ENCODE measurements at places on chromosomes 7 and 10.

DNA sequence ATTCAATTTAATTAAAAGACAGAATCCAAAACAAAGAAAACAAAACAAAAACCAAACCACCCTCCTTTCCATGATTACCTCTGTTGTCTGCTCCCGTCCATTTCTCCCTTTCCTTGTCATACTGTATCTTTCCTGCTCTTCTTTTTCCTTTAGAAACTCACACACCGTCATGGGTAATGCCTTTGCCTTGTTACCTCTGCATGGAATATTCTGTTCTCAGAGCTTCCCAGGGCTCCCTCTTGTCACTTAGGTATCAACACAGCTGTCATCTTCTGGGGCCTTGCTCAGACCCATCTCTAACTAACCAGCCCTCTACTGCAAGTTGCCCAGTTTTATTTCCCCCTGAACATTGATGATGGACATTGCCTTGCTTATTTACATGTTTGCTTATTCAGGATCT lies 30.2 kb upstream of the GIMAP8 start:
- no peak for DNase-seq

- DNase-seq, result no peak
Measured at GRCh38 chr10:44422570-44423101, 37.7 kb upstream of the CXCL12 start.

DNA sequence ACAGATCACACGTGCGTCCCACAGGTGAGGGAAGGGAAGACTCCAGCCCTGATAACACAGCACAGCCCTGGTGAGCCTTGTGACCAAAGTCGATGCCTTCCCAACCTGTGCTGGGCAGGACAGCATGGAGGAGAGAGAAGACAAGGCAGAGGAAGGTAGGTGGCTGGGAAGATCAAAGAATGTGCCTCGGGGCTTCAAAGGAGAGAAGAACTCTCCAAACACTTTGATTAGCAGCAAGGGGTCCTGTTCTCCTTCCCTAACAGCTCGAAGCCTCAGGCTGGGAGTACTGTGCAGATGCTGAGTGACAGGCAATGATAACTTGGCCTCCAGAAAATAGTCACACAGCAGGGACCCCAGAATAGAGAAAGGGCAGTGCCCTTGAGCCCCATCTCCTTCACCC lies 288.5 kb downstream of the TCERG1L start:
- DNase-seq, result no peak

DNA sequence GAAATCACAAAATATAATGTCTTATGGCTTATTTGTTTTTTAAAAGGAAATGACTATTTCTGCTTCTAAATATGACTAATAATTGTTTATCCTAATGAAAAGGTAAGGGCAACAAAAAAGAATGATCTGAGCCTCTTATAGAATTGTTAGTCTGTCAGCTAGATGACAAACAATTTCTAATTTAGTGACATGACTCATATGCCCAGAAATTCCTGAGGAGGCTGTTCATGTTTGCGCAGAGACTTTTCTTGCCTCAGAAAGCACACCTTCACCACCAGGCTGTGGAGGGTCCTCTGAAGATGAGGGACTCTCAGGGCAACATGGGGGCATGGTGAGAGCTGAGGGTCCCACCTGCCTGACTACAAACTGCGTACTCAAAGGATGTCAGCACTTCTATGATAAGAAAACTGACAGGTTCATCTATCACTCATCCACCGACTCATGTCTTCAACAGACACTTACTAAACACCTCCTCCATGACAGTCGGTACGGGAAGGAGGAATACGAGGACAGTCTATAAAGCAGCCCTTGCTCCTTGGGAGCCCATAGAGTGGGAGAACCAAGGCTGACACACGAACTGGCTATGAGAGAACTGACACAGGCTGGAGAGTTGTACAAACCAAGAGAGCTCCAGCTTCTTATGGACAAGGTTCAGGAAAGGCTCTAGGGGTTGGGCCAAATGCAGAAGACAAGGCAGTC lies 102.0 kb downstream of the PKD1L1 start:
- DNase-seq, result peak; percentile 3

DNA sequence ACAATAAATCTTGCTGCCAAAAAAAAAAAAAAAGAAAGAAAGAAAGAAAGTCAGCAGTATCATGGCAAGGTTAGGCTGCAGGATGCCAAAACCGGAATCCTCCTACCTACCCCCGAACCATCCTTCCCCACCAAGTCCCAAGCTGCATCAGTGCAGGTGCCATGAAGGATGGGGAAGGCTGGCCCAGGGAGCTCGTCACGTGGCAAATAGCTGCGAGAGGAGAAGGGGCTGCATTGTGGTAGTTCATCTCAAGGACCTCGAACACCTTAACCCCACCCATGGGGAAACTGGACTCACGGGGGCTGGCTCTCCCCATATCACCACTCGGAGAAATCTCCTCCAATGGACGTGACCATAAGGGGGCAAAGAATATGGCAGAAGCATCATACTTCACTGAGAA lies 86.2 kb downstream of the TACC2 start:
- no peak for DNase-seq

DNA sequence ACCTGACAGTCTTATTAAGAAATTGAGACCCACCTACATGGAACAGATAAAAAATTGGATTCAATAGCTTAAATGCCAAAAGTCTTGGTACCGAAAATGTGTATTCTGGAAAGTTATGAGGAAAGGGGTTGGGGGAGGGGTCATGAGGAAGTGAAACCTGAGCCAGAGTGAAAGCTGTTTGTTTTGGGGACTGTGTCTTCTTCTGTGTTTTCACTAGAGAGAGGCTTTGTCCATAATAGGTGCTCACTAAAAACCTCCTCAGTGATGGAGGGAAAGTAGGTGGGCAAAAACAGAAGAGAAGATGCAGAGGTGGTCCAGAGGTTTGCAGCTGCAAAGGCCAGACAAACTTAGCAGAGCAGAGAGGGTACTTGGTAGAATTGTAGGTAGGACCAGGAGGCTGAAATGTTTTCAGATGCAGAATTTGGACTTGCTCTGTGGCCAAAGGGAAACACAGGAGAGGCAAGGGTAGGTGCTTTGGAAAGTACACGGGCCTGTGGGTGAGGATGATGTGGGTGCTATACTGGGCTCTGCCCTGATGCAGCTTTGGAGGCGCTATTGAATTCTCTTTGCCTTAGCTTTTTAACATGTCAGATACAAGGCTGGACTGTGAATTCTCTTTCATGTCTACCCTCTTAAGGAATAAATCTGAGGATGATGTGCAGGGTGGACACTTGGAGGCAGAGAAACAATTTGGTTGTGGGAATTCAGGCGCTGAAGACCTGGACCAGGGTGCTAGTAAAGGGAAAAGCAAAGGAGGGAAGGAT lies 254.6 kb downstream of the PTEN start:
- no peak for DNase-seq

DNA sequence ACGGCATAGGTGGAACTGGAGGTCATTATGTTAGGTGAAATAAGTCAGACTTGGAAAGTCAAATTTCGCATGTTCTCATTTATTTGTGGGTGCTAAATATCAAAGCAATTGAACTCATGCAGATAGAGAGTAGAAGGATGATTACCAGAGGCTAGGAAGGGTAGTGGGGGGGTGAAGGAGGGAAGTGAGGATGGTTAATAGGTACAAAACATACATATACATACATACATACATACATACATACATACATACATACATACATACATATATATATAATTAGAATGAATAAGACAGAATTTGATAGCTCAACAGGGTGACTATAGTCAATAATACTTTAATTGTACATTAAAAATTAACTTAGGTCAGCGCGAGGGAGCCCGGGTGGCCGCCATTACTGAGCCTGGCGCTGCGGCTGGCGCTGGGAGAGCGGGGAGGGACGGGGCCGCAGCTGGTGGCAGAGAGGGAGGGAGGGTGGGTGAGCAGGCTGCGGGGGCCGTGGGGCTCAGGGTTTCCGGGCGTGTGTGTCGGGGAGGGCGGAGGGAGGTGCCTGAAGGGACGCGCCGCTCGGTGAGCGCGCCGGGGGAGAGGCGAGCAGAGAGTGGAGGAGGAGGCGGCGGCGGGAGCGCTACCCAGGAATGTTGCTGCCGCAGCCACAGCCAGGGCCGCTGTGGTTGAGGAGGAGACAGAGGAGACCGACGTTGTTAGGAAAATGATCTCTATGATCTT lies 85.8 kb upstream of the EGFR start:
- peak; percentile 40 for DNase-seq
